ENCODE measurements at places on chromosomes 5 and 9.

DNA sequence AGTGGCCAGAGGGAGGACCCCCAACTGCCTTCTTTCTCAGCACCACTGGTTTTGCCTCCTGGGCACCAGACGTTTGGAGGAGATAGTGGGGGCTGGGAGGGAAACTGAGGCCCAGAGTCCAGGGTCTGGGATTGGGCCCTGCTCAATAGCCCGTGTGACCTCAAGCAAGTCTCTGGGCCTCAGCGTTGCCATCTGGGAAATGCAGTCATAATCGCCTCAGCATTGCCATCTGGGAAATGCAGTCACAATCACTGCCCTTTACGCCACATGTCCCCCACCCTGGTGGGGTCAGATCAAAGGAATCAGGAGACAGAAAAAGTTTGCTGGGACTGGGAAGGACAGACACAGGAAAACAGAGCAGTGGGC, 1.6 kb downstream of the SH2D3C start:
- no peak for DNase-seq

DNA sequence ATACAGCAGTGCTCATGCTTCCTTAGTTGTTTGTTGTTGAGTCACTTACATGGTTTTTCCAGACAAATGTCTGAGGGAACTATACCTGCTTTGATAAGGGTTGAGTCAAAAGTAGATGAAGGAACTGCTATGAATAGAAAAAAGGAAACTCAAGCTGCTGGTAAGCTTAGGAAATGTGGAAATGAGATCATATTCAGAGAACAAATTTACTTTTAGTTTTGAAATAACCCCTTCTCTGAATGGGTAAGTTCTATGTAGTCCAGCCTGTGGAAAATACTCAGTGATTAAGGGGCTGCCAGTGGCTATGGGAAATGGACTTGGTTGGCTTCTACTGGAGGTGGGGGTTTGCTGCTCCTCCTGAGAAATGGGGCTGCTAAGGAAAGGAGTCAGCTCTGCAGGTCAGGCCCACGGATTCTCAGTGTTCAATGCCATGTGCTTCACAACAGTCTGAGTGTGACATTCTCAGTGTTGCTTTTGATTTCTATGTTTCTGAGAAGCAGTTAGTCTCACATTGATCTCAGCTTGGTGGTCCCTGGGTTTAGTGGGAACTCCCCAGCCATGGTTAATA, 47.7 kb upstream of the GLRX start:
- peak; percentile 87 for DNase-seq

DNA sequence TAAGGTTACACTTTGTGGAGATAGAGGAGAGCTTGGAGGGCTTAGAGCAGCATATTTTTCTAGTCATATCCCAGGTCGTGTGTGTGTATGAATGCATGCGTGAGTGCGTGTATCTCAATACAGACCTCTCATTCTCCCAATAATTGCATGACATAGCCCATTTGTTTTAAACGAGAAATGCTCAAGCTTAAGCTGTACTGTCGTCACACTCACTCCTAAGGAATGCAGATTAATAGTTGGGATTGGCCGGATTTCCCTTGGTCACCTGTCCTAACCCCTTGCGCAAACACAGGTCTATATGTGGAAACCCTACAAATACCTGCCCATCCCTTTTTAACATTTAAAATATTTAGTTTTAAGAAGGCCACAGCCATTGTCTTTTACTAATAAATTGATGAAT, 165.8 kb downstream of the SEMA5A start:
- DNase-seq, result no peak

- DNase-seq, result peak; percentile 40
These were observed 7.1 kb upstream of the DOCK2 start for GRCh38 chr5:169629847-169630548.

DNA sequence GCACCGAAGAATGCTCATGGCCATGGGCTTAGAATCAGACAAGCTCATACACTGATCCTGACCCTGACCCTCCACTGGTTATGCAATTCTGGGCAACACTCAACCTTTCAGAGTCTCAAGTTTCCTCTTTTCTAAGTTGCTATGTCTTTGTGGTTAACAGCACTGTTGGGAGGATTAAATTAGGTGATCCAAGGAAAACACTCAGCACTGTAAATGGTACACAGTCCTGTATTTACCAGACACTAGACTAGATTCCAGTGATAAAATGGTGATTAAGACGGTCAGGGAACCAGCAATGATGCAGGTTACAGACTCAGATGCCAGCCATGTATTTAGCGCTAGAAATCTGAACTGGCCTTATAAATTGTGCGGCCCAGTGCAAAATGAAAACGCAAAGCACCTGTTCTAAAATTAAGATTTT, 8.1 kb downstream of the ARL15 start:
- DNase-seq, result no peak

DNA sequence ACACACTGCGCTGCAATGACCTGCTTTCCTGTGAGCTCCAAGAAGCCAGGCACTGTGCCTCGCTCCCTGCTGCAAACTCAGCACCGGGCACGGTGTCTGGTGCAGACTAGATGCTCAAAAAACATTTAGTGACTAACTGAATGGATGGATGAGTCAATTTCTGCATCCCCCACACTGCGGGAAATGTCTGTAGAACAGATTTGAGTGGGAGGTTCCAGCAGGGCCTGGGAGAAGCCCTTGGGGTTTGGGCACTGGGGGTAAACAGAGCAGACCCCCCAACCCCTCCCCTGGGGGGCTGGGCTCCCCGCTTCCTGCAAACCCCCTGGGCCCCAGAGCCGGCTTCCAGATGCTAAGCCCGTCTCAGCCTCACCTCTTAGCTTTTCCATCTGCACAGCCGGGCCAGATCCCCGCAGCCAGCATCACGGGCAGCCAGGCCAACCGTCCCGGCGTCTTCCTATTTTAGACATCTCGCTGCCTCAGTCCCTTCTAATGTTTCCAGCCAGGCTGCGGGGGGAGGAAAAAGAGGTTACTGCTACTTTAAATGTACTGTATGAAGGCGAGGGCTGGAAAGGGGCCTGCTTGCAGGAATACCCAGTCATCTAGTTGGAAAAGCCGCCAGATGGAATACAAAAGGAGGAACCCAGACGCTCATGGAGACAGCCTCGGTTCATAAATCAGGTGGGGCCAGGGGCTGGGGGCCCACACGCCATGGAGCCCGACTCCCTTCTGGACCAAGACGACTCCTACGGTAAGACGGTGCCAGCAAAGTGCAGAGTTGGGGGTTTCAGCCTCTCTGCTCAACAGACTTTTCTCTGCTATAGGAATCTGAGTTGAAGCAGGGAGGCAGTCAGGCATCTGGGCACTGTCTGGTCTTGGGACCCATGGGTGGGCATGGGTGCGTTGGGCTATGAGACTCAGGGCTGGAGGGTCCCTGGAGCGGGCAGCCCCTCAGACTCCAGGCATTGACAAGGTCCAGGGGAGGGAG, 67.1 kb upstream of the GGTA1 start:
- peak; percentile 39 for DNase-seq

- DNase-seq, result no peak
These were observed 149.5 kb downstream of the SEMA5A start for GRCh38 chr5:9396285-9396770.

DNA sequence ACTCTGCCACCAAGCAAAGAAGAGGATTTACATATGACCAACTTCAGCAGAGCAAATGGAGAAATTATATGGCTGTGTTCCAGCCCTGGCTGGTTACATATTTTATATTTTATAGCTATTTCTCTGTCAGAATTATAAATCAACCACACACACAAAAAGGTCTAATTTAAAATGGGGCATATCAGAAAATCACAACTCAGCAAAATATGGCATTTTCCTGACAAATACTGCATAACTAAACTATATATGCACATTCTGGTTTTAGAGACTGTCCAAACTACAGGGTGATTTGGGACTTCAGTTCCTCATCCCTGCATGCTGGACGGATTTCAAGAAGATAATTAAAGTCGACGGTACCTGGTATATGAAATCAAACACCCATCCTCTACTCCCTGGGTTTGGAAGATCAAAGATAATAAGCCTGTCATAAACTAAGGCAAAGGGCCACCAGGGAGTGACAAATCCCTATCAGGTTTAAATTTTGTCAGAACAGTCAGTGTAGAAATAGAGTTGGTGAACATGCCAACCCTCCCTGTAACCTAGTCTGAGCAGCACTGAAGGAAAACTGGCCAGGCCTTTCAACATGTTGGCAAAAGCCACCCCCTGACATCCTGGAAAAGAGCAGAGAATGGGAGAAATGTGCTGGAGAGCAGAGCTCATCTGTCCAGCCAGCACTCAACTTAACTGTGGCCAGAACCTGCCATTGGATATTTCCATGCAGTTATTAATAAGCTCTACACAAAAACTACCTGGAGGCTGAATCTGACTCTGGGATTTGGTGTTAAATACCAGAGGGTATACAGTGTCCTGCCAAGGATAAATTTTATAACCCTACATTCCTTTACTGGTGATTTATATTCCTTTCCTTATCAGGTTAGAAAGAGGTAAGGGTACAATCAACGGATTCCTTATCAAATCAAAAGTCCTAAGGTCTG, 235.7 kb downstream of the ENC1 start:
- no peak for DNase-seq
